ENCODE measurements at places on chromosomes 5 and 9.
A peak's percentile ranks its signal among the peaks of the same experiment; 100 is the strongest.

GRCh38 chr9:113564498-113565237, 101.1 kb downstream of the RGS3 start:
- no peak for DNase-seq

- peak; percentile 10 for DNase-seq
Observed at GRCh38 chr5:133147815-133148567, 96.2 kb downstream of the HSPA4 start.

DNA sequence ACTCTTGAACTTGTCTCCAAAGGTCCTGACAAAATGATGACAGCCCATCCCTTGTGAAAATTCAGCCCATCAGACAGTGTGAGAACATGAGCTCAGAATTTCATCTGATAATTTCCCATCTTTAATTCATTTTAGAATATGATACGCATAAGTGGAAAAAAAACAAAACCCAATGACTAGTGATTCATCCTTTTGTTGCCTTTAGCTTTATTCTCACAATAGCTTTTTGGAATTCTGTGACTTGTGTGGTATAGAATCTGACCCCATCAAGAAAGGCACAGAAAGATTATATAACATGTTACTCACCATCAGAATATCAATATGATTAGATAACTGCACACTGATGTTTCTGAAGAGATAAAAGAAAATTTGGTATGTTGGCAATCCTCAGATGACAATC, 16.1 kb upstream of the TMED7 start:
- no peak for DNase-seq

GRCh38 chr5:162637481-162637880, 569.9 kb downstream of the GABRG2 start:
- no peak for DNase-seq

GRCh38 chr9:14372437-14373335, 58.7 kb upstream of the NFIB start:
- DNase-seq, result no peak

DNA sequence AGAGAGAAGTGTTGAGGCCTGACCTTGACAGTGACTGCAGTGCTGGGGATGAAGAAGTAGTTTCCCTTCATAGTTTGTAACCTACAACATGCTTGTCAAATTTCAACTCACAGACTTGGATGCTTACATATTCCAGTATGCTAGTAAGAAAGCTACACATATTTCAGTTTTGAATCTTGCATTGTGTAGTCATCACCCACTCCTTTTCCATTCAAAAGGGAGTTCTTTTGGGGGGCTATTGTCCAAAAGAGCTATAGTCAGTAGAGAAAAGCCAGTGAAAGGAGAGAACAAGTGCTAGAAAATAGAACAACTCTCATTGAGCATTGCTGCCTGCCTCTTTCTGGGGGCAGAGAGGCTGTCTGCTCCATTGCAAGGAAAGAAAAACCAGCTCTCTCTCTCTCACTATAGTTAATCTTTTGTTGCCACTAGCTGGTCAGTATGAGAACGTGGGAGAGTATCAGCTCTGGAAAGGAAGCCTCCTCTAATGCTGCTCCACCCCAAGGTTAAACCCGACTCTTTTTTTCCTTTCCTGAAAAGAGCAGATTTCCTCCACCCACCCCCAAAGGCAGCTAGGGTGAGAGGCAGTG, 7.3 kb downstream of the ASTN2 start:
- DNase-seq, result no peak

DNA sequence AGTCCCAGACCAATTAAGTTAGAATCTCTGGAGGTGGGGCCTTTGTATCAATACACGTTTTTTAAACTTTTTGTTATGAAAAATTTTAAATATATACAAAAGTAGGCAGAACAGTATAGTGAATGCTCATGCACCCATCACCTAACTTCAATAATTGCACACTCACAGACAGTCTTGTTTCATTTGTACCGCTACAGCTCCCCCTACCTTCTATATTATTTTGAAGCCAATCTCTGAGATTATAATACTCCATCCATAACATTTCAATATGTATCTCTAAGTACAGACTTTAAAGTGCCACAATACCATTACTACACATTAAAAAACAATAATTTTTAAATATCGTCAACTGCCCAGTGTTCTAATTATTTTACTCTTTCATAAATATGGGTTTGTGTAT, 32.9 kb downstream of the ISL1 start:
- no peak for DNase-seq

DNA sequence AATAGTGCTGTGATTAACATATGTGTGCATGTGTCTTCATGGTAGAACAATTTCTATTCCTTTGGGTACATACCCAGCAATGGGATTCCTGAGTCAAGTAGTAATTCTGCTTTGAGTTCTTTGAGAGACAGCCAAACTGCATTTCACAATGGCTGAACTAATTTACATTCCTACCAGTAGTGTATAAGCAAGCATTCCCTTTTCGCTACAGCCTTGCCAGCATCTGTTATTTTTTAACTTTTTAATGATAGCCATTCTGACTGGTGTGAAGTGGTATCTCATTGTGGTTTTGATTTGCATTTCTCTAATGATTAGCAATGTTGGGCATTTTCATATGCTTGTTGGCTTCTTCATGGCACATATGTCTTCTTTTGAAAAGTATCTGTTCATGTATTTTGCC, 308.5 kb downstream of the ARRDC3 start:
- DNase-seq, result no peak

- no peak for DNase-seq
Observed at GRCh38 chr5:158100373-158100888, 241.5 kb upstream of the CLINT1 start.

- DNase-seq, result no peak
Observed at GRCh38 chr9:101536351-101536750, 2.7 kb downstream of the RNF20 start.

- no peak for DNase-seq
Observed at GRCh38 chr5:132987531-132988408, 24.3 kb upstream of the AFF4 start.

GRCh38 chr5:53357439-53357838, 123.0 kb upstream of the FST start:
- DNase-seq, result no peak

- DNase-seq, result no peak
Observed at GRCh38 chr9:93823245-93824072, 131.7 kb downstream of the BARX1 start.

GRCh38 chr9:93624431-93624834, 48.0 kb downstream of the PHF2 start:
- no peak for DNase-seq

DNA sequence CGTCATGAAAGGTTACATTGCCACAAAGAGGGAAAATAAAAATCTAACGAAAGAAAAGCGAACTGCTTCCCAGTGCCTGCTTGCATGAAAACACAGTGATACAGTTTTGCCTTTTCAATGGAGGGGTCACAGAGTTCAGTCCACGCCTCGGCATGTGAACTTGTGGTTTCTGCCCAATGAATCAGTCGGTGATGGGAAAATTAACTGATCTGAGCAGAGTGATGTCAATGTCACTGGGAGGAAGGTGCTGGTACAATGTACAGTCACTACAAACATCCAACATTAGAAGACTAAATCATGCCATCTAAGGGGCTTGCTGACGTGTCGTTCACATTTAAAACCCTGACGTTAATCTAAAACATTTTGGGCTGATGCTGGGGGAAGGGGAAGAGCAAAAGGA, 151.8 kb upstream of the MSX2 start:
- no peak for DNase-seq

- no peak for DNase-seq
Observed at GRCh38 chr9:32965566-32965965, 35.9 kb downstream of the APTX start.
